ENCODE measurements at places on chromosomes 11 and 22. TPM values are rescaled to one million over a fixed set of nuclear protein-coding genes. Genes with fewer than 3 reads are reported as not detected.
A peak's percentile ranks its signal among the peaks of the same experiment; 100 is the strongest.

DNA sequence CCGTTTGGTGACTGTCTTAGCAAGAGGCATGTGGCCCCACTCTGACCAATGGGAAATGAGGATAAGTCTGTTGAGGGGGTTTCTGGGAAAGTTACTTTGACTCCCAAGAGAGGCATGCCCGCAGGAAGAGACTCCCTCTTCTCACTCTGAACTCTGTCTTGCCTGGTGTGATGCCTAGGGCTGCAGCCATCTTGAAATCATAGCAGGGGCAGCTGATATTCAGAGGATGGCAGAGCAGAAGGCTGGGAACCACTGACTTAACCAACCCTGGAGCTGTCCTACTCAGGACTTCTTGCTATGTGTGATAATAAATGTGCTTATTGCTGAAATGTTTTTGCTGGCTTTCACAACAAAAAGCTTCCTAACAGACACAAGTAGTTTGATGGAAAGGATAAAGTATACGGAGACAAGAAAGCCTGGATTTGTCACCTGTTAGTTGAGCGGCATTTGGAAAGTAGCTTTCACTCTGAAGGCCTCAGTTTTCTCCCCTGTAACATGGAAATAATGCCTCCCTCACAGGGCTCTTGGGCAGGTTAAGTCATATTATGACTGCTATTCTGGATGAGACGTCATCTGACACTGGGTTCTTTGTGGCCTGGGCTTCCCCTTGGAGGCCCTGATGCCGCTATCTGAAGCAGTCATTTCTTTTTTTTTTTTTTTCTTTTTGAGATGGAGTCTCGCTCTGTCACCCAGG, 128.5 kb downstream of the CEP164 start:
- no peak for DNase-seq

DNA sequence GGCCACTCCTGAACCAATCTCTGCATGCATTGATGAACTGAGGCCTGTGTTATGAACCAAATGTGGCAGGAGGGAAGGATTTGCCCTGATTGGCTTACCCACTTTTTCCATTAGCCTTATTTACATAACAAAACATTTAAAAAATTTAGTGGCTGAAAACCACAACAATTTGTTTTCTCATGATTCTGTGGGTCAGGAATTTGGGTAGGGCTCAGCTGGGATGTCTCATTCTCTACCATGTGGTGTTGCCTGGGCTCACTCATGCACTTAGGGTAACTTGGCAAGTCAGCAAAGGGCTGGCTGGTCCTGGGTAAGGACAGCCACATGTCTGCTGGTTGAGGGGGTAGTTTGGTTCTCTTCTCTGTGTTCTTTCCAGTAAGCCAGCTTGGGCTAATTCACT, 35.1 kb upstream of the CYP2R1 start:
- DNase-seq: no peak

DNA sequence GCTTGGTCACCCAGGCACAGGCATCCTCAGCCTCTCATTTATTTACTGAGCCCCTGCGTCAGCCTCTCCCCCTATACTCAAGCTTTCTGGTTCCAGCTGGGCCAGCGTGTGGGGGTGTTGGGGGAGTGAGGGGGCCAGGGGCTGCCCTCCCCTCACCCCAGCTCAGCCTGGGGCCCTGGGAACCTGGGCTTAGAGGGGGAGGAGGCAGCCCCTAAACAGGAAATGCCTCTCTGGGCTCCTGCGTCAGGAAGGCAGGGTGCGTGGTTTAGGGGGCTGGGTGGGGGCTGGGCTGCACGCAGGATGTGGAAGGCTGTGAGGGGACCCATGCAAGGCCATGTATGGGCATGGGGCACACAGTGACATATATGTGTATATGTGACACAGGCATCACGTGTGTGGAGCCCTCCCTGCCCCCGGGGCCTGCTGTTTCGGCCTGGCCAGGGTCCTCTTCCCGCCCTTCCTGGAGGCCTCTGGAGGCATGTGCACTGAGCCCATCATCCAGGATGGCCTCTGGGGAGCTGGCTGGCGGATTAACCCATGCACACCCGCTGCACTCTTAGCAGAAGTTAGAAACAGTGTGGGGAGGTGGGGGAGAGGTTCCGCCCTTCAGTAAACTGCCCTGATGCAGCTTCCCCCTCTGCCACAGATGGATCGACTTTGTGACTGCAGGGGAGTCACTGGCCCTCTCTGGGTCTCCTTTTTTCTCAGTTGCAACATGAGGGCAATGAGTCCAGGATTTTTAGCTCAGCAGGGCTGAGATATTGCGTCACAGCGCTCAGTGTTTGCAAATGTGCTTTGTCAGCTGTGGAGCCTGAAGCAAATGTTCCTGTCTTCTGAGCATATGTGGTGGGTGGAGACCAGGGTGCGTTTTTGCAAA, 1.1 kb upstream of the CD248 start:
- DNase-seq: peak; percentile 70

DNA sequence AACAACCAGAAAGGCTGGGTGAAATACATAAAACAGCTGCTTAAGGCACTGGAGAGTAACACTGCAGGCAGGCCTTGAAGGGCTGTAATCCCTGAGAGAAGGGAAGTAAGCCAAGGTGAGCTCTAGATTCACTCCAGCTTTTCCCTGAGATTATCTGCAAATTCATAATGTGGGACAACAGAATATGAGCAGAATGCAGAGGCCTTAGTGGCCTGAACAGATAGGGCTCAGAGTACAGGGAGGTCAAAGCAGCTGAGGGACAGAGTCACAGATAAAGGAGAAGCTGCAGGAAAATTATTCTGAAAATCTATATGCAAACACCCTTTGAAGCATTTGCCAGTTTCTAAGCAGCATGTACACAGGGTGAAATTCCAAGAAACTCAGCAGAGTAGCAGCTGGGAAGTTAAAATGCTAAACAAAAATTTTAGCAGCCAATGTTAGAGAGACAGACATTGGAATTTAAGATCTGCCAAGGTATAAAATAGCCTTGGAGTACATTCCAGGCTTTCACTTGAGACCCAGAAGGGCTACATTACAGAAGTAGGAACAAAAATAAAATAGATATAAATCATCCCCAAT, 48.1 kb upstream of the CWF19L2 start:
- DNase-seq: no peak

GRCh38 chr22:31289344-31289743, 2.9 kb downstream of the PIK3IP1 start:
- DNase-seq: no peak

- DNase-seq: peak; percentile 77
Measured at GRCh38 chr11:123174196-123175183, 20.6 kb downstream of the CLMP start.

DNA sequence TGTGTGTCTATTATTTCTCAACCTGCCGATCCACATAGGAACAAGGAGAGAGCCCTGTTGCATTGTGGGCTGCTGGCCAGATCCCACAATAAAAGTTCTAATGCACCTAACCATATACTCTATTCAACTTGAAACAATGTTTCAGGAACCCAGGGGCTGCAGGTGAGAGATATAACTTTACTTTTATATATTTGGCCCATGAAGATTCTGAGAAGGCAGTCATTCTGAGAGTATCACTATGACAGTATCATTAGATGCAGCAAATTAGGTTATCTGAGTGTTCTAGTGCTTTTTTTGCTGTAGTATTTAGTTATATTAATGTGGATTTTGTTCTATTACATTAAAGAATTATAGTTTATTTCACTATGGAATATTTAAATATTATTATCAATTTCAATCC, 655.1 kb upstream of the ARHGAP42 start:
- DNase-seq: no peak

The PLAAT3 gene
- total RNA-seq: 102 TPM

DNA sequence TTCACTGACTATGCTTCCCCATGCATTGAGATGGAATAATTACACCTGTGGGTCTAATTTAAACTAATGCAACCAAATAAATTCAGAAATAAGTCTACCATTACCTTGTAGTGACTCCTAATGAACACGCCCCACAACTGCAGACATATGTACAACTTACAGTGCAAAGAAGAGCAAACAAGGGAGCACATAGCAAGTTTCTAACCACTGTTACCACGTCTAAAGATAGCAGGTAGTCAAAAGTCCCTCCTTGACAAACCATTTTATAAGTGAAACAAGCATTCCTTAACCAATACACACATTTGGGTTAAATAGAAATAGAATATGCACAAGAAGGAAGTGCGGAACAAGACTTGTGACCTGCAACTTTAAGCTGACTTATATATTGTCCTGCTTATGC, 20.6 kb downstream of the PHF21A start:
- DNase-seq: no peak

- peak; percentile 88 for DNase-seq
Measured at GRCh38 chr11:86983021-86983488, 27.9 kb upstream of the FZD4 start.

- no peak for DNase-seq
Measured at GRCh38 chr11:102332611-102332994, 14.4 kb upstream of the BIRC2 start.

The PLEKHB1 gene
- 8.7 TPM for total RNA-seq

The SCGB1D1 gene
- total RNA-seq: not detected

DNA sequence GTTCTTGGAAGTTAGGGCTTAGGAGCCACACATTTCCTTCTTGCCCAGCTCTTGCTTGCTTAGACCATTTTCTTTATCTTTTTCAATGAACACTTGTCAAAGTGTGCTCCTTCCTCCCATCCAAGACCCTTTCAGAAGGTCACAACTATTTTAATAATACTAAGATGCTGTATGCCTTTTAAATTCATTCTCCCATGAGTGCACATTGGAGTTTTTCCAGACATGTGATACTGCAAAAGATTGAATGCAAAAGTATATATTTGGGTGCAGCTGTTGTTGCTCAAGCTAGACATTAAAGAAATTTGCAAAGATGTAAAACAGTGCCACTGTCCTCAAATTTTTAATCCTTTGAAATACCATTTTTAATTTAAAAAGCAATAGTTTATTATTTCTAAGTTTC, 69.3 kb upstream of the TNRC6B start:
- no peak for DNase-seq

DNA sequence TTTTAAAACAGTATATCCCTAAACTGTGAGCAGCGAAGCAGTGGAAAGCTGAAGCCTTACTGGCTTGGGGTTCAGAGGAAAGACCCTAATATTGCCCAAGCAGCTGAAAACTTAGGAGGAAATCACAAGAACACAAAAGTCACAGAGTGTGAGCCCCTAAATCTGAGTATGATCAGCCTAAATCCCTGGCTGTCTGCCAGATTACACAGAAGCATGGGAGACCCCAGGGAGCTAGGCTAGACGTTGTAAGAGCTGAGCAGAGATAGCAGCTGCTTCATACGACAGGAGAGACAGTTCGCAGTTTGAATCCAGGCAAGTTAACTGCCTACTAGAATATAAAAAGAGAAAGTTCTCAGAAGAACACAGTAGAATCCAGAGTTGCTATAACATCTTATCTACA, 81.2 kb downstream of the PACS1 start:
- no peak for DNase-seq

The TRMT2A gene
- 23.2 TPM for total RNA-seq

The OVOL1 gene
- not detected for total RNA-seq

The OR5M8 gene
- total RNA-seq: not detected

DNA sequence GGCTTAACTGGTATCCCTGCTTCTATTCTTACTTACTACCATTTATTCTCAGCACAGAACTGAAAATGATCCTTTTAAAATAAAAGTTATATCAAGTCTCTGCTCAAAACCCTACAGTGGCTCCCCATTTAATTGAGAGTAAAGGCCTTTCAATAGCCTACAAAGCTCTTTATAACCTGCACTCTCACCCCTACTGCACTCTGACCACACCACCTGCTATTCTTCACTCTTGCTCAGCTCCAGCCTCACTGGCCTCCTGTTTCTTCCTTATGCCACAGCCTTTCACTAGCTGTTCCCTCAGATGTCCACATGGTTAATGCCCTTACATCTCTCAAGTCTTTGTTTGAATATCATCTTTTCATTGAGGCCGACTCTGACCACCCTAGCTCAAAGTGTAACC, 40.9 kb upstream of the PPP2R1B start:
- no peak for DNase-seq

The GRK2 gene
- 41.7 TPM for total RNA-seq

- DNase-seq: no peak
Measured at GRCh38 chr11:115194802-115195110, 309.5 kb downstream of the CADM1 start.

The MPEG1 gene
- 6.1 TPM for total RNA-seq

DNA sequence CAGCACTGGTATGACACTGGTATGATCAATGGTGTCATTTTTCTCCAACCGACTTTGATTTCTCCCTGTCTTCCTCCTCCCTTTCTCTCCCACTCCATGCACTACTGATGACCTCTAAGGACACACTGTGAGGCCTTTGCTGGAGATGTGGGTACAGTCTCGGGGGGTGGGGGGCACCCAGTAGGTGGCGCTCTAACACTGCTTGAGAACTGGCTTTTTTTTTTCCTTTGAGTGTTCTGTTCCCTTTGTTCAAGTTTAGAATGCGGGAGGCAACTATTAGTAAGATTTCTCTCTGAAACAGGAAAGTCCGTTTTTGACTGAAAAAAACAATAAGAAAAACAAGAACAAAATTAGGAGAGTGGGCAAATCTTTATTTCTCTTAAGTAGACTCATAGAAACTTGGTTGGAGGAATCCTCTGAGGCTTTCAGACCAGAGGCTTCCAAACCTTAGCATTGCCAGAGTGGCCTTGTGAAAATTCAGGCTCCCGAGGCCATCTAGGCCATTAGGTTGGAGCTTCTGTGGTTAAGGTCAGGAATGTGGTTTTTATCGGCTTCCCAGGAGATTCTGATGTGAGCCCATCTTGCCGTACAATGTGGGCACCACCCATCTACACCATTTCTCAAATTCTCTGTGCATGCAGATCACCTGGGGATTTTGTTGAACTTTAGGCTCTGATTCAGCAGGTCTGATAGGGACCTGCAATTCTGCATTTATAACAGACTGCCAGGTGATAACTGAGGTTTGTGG, 43.2 kb downstream of the PANX1 start:
- DNase-seq: no peak

The CCDC82 gene
- 8.6 TPM for total RNA-seq

DNA sequence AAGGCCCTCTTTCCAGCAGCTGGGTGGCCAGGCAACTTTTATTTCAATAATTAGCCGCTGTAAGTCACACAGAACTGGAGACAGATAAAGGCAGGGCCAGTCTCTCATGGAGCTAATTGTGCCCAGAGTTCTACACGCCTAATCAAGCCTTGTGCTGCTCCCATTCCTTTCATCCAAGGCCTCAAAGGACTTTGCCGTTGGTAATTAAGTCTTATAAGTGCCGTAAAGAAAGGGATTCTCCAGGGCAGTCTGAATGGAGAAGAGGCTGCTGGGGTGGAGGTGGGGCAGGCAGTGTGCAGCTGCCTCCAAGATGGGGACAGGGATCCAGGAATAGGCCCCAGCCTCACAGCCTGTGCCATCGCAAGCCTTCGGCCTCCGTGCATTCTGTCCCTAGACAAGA, 357.9 kb downstream of the TENM4 start:
- DNase-seq: no peak

DNA sequence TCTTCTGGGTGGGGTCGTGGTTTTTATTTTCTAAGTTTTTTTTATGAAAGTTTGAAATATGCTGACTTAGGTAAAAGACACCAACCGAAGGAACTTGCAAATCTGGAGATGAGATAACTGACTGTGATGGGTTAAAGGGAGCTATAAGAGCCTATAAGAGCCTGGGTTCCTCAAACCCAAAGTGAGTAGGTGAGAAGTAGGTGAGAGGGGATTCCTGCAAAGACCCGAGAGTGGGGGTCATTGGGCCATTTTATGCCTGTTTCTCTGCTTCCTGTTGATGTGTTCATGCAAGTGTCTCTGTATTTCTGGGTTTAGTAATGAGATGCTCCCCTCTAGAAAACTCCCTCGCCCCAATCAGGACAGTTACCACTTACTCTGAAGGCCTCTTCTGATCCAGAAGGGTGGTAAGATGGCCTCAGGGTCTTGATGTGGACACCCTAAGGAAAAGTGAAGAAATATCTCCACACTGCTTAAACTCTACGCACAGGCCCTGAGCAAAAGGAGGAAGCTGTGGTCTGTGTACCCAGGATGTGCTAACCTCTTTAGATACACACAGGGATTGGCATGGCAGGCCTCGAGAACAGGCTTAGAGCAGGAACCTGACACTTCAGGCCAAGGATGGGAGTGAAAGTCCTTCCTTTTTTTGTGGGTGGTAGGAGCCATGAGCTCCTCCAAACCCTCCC, 1.8 kb downstream of the FLI1 start:
- DNase-seq: no peak
